ENCODE measurements at places on chromosomes 4 and X.

DNA sequence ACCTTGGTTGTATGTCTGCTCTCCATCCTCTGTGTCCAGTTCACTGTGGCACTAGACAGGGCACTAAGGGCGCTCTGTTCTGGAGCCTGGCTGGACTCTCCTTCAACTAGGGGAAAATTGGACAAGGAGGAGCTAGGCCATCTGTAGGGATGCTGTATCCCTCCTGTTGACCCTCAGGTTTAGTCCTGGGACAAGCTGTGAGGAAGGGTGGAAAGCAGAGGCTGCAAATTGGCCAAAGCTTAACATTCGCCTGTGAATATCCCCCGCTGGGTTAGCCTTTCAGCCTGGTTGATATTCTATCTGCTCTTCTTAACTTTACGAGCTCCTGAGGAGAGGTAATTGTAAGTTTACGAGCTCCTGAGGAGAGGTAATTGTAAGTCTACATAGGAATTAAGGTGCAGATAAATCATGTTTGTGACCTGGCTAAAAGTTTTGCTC is 64.4 kb upstream of the ENPEP start:
- no peak for DNase-seq

GRCh38 chr4:54217642-54218495 is 11.2 kb upstream of the PDGFRA start:
- DNase-seq, result peak; percentile 81

- DNase-seq, result no peak
These were observed 92.0 kb upstream of the TLR2 start for GRCh38 chr4:153592064-153592463.

GRCh38 chr4:112881842-112882241 is 167.6 kb upstream of the ANK2 start:
- DNase-seq, result no peak

- no peak for DNase-seq
These were observed 36.6 kb downstream of the TRMT44 start for GRCh38 chr4:8477095-8477635.

DNA sequence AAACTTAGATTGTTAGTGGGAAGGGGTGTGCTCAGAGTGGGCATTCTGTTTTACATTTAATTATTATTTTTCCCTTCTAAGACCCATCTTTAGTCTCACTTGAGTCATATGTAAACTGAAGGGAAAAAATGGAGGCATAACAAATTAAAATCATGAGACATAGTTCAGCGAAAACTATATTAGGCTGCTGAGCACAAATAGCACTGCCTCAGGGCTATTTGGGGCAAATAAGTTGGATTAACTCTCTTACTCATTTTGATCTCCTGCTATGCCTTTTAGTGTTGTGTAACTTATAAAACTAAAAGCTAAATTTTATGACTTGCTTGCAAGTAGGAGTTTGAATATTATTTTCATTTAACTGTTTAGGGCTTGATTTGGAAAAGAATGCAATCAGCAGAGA is 1329.2 kb upstream of the PCDH7 start:
- DNase-seq, result no peak

DNA sequence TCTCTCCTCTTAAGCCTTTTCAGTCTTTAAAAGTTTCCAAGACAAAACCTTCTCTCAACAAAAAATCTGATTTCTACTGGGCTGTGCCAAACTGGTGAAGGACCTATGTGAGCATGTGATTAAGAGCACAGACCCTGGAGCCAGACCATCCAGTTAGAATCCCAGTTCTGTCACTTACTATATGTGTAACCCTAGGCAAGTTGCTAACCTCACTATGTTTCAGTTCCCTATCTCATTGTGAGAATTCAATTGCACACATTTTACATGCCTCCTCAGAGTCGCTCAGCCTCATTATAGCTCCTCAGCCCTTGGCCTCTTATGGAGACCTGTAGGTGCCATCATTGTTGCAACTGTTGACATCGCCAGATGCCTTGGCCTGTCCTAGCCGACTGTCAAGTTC is 54.1 kb upstream of the VEGFD start:
- DNase-seq, result no peak

GRCh38 chr4:113781439-113782040 is 20.0 kb upstream of the CAMK2D start:
- DNase-seq, result peak; percentile 15

DNA sequence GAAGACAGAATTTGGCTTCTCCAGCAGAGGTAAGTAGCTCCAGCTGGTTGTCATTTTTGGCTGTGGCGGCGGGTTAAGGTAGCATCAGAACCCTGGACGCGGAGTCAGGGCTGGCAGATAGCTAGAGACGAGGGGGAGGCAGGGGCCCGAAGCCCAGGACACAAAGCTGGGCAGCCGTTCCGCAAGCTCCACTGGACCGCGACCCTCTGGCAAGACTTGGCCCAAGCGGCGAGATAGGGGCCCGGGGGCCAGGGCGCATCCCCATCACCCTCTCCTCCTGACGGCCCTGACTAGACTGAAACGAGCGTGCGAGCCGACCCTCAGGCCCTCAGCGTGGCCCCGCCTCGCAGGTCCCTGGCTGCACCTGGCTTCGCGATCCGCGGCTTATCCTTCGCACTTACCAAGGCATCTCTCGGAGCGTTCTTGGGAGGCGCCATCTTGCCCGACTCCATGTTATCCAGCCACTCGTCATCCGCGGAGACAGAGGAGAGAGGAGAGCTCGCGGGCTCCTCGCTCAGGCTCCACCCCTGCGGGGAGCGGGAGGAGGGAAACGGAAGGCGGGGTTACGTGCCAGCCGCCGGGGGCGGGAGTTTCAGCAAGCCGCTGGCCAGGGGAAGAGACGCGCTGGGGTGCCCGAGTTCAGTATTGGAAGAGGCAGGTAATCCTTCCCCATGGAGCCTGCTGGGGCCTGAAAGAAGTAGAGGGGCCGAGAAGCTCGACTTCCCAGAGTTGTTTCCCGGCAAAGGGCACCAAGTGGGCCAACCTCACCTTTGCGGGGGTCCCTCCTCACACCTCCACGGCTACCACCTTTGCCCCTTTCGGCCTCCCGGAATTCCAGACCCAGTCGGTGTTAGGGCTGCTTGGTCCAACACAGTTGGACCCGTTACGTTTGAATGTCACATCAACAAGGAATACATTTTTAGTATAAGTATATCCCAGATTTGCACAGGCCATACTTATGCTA is at the start of gene TAF9B:
TSS of gene TAF9B (minus strand) at position 491 of the 964 bp plus-strand sequence. CDS start at position 452, 39 bp downstream.
- DNase-seq, result peak; percentile 79

All from hepatic stellate cell (primary cell).